ENCODE measurements at places on chromosomes 4 and X.

DNA sequence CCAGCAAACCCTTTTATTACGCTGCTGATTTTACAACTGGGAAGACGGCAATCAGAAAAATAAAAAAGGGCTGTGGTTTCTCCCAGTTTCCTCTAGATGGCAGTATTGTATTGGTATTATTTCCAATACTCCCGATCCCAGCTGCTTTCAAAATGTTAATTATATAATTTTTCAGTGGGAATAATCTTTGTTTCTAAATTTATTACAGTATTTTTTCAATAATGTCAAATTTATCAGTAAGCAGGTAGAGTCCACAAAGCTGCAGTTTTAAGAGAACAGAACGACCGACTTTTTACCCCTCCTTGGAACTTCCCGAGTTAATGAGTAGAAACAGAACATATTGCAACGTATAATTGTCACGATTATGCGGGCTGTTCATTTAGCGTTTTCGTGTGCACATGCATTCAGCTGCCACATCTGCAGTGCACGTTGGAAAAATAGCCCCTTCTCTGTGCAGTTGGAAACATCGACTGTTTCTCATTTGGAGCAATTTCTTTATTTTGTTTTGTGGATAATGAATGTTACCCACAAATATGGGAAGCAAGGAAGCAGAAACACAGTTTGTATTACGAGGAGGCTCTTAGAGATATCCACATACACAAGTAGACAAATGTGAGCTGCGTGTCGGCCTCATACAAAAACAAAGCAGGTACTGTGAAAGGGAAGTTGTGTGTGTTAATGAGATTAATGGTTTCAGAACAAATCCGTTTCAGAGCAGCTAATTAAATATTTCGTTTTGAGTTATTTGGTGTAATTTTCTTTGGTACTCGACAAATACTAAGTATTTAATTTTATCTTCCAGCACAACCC is 188.0 kb downstream of the STIM2 start:
- DNase-seq = no peak

DNA sequence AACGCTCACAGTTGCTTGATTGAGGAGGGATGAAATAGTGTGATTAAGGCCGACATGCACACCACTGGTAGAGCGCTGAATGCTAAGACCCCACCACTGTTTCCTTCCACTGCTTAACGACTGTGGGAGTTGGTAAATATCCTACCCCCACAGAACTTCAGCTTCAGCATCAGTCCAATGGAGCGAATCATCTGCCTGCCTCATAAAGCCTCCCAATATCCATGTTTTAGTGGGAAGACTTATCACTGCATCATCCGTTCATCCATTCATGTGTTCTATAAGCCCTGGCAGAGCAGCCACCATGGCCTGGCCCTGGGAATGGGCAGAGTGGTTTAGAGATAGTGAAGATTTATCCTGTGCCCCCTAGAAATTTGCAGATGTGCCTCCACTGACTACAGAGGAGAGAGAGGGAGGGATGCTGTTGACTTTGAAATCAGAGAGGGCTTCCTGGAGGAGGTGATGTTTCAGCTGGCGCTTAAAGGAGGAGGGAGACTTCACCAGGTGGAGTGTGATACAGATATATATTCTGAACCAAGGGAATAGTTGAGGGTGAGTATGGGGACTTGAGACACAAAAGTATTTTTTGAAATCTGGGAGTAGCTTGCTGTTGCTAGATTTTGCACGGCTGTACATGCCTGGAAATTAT is 71.9 kb upstream of the STX18 start:
- no peak for DNase-seq

DNA sequence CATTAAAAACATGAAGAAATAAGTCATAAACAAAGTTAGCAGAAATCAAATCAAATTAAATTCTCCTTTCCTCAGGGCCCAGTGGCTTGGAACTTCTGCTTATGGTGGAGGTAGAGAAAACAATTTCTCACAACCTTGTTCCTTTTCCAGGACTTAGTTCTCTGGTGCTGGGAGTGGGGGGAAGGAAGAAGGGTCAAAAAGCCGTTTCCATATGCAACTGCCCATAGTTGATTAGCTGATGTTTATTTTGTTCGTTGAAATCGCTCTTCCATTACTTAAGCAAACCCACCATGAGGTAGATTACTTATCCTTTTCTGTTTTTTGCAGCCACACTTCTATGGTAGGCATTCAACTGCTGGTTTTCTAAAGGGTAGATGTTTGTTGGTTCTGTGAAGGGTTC is 94.2 kb downstream of the ARSJ start:
- DNase-seq = no peak

- DNase-seq = no peak
Measured at GRCh38 chr4:113153529-113154101, 104.2 kb downstream of the ANK2 start.

DNA sequence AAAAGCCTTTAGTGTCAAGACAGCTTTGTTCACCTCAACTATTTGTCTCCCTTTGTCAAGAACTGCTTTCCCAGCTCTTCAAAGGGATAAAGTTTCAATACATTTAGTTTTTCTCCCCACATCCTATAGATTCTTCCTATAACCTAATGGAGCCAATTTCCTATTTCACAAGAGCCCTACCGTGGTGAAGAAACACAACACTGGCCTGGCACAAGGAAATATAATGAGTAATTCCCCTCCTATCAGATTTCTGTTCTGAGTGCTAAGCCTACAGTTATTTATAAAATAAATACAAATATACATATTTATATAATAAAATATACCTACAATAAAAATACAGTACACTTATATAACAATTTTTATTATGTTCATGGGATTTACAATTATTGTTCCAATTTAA is 89.9 kb downstream of the SHISA3 start:
- DNase-seq = no peak

- no peak for DNase-seq
Measured at GRCh38 chrX:67523002-67523681, 20.7 kb upstream of the AR start.

- DNase-seq = no peak
Measured at GRCh38 chr4:145723336-145723735, 43.4 kb downstream of the C4orf51 start.

DNA sequence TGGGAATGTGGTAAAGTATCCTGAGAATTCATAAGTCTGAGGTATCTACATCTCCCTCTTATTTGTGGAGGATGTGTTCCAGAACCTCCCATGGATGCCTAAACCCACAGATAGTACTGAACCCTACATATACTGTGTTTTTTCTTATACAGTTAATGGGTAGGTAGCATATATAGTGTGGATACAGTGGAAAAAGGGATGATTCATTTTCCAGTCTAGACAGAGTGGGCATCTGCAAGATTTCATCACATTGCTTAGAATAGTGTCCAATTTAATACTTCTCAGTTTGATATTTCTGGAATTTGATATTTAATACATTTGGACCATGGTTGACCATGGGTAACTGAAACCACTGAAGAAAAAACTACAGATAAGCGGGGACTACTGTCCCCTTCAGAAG is 155.0 kb upstream of the ANKRD50 start:
- no peak for DNase-seq

GRCh38 chr4:124501576-124501975 is 211.0 kb downstream of the ANKRD50 start:
- no peak for DNase-seq

DNA sequence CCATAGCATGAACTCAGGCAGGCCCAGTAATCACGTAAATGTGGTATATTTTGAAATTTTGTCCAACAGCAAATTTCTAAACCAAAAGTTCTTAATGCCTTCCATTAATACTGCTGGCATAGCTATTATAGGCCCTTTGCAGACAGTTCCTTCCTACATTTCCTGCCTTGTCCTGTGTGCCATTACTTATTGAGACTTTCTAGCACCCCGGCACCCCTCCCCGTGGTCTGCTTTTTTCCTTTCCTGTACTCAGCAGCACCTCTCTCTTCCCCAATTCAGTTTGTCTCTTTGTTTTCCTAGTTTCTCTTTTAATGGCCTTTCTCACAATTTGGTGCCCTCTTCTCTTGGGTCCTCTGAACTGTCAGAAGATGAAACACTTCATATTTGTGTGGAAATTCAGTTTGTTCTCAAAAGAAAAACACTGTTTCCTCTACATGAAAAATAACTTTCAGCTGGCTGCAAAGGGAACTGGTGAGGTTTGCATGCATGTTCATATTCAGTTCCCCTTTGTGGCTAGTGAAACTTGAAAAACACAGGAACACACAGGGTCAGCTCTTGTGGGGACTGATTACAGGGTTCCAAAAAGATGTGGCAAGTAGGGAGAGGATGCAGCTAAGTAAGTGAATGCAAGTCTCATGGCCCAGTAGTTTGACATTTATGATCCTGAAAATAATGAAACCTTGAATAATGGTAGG is 17.1 kb downstream of the GPR34 start:
- DNase-seq = no peak

DNA sequence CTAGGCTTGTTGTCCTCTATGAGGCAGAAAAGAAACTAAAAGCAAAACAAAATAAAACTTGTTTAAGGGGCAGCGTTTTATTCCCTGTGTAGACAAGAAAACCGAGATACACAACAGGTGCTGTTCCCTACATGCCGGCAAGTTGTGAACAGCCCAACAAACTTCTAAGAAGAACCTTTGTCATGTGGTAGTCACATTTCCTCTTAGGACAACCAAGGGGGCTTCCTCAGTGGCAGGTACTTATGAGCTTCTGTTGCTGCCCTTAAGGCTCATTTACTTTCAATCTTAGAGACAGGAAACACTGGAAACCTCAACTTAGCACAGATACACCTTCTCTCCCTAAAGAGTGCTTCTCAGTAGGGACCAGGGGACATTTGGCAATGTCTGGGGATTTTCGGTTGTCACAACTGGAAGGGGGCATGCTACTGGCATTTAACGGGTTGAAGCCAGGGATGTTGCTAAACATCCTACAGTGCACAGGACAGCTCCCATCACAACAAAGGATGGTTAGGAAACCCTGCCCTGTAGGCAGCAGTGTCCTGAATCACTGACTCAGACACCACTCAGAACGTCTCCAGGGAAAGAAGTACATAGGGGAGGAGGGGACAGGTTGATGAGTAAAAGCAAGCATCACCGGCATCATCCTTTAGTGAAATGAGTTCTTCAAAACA is 111.0 kb downstream of the ASB9 start:
- DNase-seq = no peak

GRCh38 chr4:113623274-113623894 is 138.2 kb downstream of the CAMK2D start:
- no peak for DNase-seq

GRCh38 chrX:27598312-27598711 is 8.2 kb downstream of the DCAF8L2 start:
- DNase-seq = no peak

DNA sequence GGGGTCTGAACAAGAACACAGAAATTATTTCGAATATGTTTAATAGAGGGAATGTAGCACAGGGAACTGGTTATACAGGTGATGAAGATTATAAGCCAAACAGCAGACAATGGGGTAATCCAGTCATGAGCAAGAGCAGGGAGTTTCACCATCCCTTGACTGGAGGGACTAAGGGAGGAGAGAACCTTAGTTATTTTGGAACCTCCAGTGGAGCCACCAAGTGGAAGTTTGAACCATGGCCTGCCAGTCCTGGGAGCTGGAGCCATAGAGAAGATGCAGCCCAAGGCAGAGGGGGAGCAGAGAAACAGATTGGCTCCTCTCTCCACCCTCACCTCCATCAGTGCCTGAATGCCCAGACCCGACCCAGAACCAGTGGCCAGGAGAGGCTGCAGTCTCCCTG is 264.6 kb upstream of the RASGEF1B start:
- DNase-seq = no peak

DNA sequence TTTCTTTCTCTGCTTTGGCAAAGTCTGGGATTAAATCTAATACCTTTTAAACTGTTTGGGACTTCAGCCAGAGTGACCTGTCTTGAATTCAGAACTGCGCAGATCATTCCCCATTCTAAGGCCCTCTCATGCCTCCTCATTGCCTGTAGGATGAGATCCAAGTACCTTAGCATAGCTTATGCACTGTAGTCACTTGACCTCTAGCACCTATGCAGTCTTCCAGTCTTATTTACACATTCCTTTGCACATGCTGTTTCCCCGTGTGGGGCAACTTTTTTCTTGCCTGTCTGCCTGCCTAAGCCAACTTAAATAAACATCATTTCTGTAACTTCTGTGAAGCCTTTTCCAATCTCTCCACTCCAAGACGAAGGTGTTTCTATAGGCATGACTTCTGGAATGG is 68.4 kb downstream of the AR start:
- no peak for DNase-seq

GRCh38 chrX:19625612-19626011 is 110.3 kb upstream of the MAP3K15 start:
- DNase-seq = no peak

GRCh38 chrX:43836435-43837184 is 45.6 kb downstream of the MAOB start:
- DNase-seq = no peak

GRCh38 chr4:146327859-146328650 is 113.7 kb downstream of the REELD1 start:
- DNase-seq = no peak

DNA sequence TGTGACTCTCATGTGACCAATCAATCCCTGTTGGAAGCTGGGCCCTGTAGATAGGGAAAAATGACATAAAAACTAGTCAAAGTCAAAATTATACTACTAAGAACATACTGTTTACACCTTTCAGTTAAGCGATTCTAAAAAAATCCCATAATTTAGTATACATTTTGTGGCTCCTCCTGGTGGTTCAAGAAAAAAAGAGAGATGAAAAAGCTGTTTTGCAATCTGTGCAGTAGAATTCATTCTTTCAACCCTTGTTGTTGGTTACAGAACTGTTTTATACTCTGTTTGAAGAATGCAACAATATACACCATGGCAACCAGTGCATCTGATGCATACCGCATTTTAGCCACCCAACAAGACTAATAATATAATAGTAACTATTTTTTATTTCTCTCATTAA is 66.8 kb upstream of the ANK2 start:
- DNase-seq = no peak

- DNase-seq = no peak
Measured at GRCh38 chr4:100836929-100837328, 319.1 kb upstream of the EMCN start.

DNA sequence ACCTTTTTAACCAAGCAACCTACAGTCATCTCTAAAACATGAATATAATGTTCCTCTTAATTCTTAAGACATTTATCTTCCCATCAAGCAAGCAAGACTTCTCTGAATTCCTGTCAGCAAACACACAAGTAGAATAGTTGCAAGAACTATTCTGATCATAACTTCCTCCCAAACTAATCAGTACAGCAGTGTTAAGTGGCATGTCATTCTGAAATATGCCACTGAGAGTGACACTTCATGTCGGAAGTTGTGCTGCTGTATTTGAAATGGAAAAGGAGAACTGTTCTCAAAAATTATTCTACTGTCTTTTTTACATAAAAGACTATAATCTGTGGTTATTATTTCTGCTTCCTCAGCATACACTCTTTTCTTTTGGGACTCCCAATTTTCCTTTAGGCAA is 546.6 kb downstream of the PCDH18 start:
- DNase-seq = no peak

- DNase-seq = no peak
Measured at GRCh38 chrX:129724754-129725153, 14.0 kb upstream of the XPNPEP2 start.

All from iPS DF 6.9 (cell line).